ENCODE measurements at places on chromosomes 11 and 22. TPM values are rescaled to one million over a fixed set of nuclear protein-coding genes. Genes with fewer than 3 reads are reported as not detected.

LRRC32 gene
- total RNA-seq, result 0.29 TPM

ALDH3B2 gene
- not detected for total RNA-seq

IL17REL gene
- total RNA-seq, result not detected

ANGPTL5 gene
- total RNA-seq, result not detected

SLC6A5 gene
- total RNA-seq, result not detected

NRXN2 gene
- total RNA-seq, result 0.35 TPM

LTBP3 gene
- 4.2 TPM for total RNA-seq

CENATAC gene
- 11.9 TPM for total RNA-seq

BRSK2 gene
- 1.3 TPM for total RNA-seq

KRTAP5-2 gene
- total RNA-seq, result not detected

B3GAT1 gene
- 2.2 TPM for total RNA-seq

LMNTD2 gene
- total RNA-seq, result 1.4 TPM

OR51D1 gene
- not detected for total RNA-seq

FLRT1 gene
- total RNA-seq, result 1.4 TPM

OR52E8 gene
- total RNA-seq, result not detected

TEF gene
- 8.6 TPM for total RNA-seq

TRIM6 gene
- 6.4 TPM for total RNA-seq

Measured in H4 (cell line).